ENCODE measurements at places on chromosomes 1 and 21. TPM values are rescaled to one million over a fixed set of nuclear protein-coding genes. Genes with fewer than 3 reads are reported as not detected.

The CA6 gene
- not detected for polyA plus RNA-seq

The SLC44A5 gene
- polyA plus RNA-seq = 53.0 TPM

The TAS1R3 gene
- polyA plus RNA-seq = 1.2 TPM

The TRIM58 gene
- 0.26 TPM for polyA plus RNA-seq

The PHF13 gene
- polyA plus RNA-seq = 12.9 TPM

The NR5A2 gene
- not detected for polyA plus RNA-seq

The LCE3D gene
- not detected for polyA plus RNA-seq

The PEAR1 gene
- not detected for polyA plus RNA-seq

The DMRTA2 gene
- 0.22 TPM for polyA plus RNA-seq

The FCRL4 gene
- not detected for polyA plus RNA-seq

The KIAA0040 gene
- not detected for polyA plus RNA-seq

The GBP5 gene
- not detected for polyA plus RNA-seq

The OPRD1 gene
- polyA plus RNA-seq = 0.09 TPM

The OR2T29 gene
- not detected for polyA plus RNA-seq

The TSSK3 gene
- polyA plus RNA-seq = not detected

The NBPF8 gene
- 47.4 TPM for polyA plus RNA-seq

The TNN gene
- polyA plus RNA-seq = not detected

The FCRL5 gene
- not detected for polyA plus RNA-seq

The GBP4 gene
- not detected for polyA plus RNA-seq

The ZBTB8B gene
- 5.0 TPM for polyA plus RNA-seq

The KIAA1614 gene
- 1.4 TPM for polyA plus RNA-seq

The PRKAA2 gene
- 18.5 TPM for polyA plus RNA-seq

The LRRC38 gene
- not detected for polyA plus RNA-seq

The HPCAL4 gene
- 60.0 TPM for polyA plus RNA-seq

The CD5L gene
- polyA plus RNA-seq = not detected

The GPR137B gene
- polyA plus RNA-seq = 10.5 TPM

The THEMIS2 gene
- 0.26 TPM for polyA plus RNA-seq

The HOOK1 gene
- 27.5 TPM for polyA plus RNA-seq

The LRRC40 gene
- 93.9 TPM for polyA plus RNA-seq

The AADACL4 gene
- not detected for polyA plus RNA-seq

The LHX8 gene
- 8.8 TPM for polyA plus RNA-seq

The MASP2 gene
- polyA plus RNA-seq = not detected

The PTPN22 gene
- polyA plus RNA-seq = 0.92 TPM

The EPHA2 gene
- polyA plus RNA-seq = 0.63 TPM

All from neural cell (in vitro differentiated cells).